RWPE1 (cell line): ENCODE measurements at places on chromosomes 6 and 20.

DNA sequence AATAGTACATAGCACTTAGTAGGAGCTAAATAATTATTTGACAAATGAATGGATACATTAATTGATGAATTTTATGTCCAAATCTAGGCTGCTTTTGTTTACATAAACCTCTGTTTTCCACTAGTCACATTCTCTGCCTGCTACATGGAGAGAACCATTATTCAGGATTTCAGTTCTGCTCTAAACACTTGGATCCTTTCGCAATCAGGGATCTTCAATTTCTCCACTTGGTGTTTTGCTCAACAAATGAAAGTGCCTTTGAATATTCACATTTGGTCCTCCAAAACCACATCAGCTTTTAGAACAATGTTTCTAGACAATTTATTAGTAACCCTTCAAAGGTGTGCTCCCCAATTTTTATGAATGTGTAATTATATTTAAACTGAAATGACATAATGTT lies 30.6 kb upstream of the HLA-DQB1 start:
- DNase-seq: no peak

- DNase-seq: no peak
Measured at GRCh38 chr20:4281258-4282055, 266.1 kb upstream of the RNF24 start.

- DNase-seq: no peak
Measured at GRCh38 chr6:99409672-99410071, 15.4 kb downstream of the PNISR start.

DNA sequence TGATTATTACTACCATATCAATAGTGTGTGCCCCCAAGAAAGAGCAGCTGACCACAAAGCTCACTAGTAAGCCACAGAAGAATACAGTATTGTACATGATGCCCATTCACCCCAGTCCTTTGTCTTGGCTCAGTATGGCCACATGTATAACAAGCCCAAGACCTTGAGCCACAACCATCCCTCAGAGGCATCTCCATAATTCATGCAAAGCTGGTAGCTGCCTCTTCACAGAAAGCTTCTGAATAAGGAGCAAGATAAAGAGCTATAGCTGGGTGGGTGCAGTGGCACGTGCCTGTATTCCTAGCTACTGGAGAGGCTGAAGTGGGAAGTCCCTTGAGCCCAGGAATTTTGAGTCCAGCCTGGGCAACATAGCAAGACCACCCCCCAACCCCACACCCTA lies 4.8 kb upstream of the BTN1A1 start:
- DNase-seq: no peak

- DNase-seq: no peak
Measured at GRCh38 chr20:23390091-23390774, 28.3 kb downstream of the GZF1 start.

GRCh38 chr6:64006246-64006645 lies 370.6 kb downstream of the PHF3 start:
- DNase-seq: no peak
